ENCODE measurements at places on chromosomes 11 and 22. TPM values are rescaled to one million over a fixed set of nuclear protein-coding genes. Genes with fewer than 3 reads are reported as not detected.

- H3K4me1 ChIP-seq = no peaks in the 10 kb centered on the region
Measured at GRCh38 chr11:118870396-118871343, 13.0 kb upstream of the CXCR5 start.

- H3K4me1 ChIP-seq = no peaks in the 10 kb centered on the region
- H3K36me3 ChIP-seq = no peaks in the 10 kb centered on the region
- no peak for DNase-seq
- H3K27me3 ChIP-seq = no peaks in the 10 kb centered on the region
- no peak overlapping the region for H3K4me3 ChIP-seq
- no peak overlapping the region for H3K27ac ChIP-seq
Measured at GRCh38 chr11:88164320-88164719, 10.9 kb downstream of the RAB38 start.

- peaks cover 2% of the 10 kb centered on the region for H3K27me3 ChIP-seq
- no peak overlapping the region for H3K27ac ChIP-seq
- H3K36me3 ChIP-seq = no peaks in the 10 kb centered on the region
Measured at GRCh38 chr11:120717623-120718022, 206.1 kb downstream of the GRIK4 start.

- H3K4me1 ChIP-seq = no peaks in the 10 kb centered on the region
- H3K36me3 ChIP-seq = peaks cover 29% of the 10 kb centered on the region
- no peak overlapping the region for H3K27ac ChIP-seq
- no peaks in the 10 kb centered on the region for H3K27me3 ChIP-seq
- no peak overlapping the region for H3K4me3 ChIP-seq
- DNase-seq = no peak
Measured at GRCh38 chr22:32490279-32490678, 15.7 kb downstream of the FBXO7 start.

DNA sequence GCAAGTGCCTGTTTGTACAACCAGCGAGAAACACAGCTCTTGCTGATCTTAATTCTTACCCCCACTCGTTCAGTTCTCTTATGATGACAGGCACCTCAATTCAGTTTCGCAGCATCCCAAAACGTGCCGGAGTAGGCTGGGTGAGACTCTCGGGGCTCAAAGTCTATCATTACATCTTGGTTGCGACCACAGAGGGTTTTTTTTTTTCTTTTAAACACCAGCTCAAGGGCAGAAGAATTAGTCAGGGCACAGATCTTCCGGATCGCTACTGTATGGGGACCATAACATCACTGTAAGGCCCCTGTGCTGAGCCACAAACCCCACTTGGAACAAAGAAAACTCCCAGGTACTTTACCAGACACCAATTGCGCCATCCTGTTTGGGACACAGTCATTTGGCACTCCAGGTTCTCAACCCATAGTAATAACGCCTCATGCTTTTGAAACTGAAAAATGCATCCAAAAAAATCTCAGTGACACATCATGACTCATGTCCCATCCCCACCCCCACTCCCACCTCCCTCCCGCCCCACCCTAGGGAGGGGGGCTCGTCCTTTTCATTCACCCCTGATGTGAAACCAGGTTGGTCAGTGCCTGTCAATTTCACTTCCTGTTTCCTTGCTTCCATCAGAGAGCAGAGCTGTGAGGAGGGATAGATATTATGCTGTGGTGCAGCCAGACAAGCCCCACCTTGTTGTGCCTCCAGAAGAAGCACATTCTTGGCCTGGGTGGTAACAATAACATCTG, 41.0 kb upstream of the CD5 start:
- no peaks in the 10 kb centered on the region for H3K27me3 ChIP-seq
- H3K27ac ChIP-seq = no peak overlapping the region
- DNase-seq = no peak
- no peaks in the 10 kb centered on the region for H3K4me1 ChIP-seq
- no peak overlapping the region for H3K4me3 ChIP-seq

- H3K27me3 ChIP-seq = no peaks in the 10 kb centered on the region
- no peak overlapping the region for H3K27ac ChIP-seq
- H3K4me3 ChIP-seq = no peak overlapping the region
- no peaks in the 10 kb centered on the region for H3K36me3 ChIP-seq
- no peak for DNase-seq
Measured at GRCh38 chr22:50102946-50103345, 13.1 kb downstream of the MOV10L1 start.

DNA sequence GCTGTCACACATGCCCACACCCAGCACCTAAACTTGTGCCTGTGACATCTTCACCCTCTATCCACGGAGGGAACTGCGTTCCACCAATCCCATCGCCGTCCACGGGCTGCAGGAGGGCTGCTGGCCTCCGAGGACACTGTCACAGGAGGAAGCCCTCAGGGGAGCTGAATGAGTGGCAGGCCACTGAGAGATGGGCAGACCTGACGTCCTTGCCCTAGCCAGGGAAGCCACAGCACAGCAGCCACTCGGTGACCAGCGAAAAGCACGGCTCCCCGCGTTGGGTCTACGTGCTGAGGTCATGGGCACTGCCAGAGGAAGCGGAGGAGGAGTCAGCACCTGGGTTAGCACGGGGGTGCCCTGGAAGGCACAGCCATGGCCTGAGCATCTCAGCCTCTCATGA, 50.5 kb downstream of the IGSF9B start:
- no peaks in the 10 kb centered on the region for H3K36me3 ChIP-seq
- no peak overlapping the region for H3K4me3 ChIP-seq
- no peaks in the 10 kb centered on the region for H3K4me1 ChIP-seq

- no peak overlapping the region for H3K4me3 ChIP-seq
- H3K4me1 ChIP-seq = peaks cover 7% of the 10 kb centered on the region
- DNase-seq = no peak
- peaks cover 41% of the 10 kb centered on the region for H3K36me3 ChIP-seq
- H3K27me3 ChIP-seq = peaks cover 5% of the 10 kb centered on the region
Measured at GRCh38 chr22:19142394-19142793, 2.1 kb downstream of the ESS2 start.

DNA sequence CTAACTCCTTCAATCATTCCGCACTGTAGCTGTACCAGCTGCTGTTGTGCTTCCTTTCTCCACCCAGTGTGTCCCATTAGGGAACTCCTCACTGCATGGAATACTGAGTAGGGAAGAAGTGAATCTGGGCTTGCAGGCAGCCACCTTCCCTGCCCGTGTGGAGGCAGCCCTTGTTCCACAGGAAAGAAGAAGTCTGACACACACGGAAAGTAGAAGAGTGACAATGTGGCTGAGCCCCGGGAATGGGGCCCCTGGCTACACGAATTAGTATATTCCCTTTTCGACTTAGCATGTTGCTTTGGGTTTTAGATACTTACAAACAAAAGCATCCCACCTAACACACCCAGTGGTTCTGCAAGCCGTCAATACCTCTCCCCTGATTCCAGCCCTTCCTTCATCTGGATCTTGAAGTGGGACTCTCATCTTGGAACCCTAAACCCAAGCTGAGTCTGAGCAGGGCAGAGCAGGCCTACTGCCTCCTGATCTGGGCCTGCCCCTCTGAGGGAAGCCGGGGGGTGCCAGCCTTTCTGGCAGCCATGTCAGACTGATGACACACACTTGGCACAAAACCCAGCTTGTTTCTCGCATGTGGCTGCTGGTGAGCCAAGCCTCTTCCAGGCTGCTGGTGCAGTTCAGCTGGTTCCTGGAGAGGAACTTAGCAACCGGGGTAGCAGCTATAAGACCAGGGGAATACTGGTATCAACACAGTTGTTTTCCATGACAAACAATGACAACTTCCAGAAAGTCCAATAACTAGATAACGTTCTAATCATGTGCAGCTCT, 71.6 kb downstream of the C11orf58 start:
- no peaks in the 10 kb centered on the region for H3K27me3 ChIP-seq
- H3K4me1 ChIP-seq = no peaks in the 10 kb centered on the region

DNA sequence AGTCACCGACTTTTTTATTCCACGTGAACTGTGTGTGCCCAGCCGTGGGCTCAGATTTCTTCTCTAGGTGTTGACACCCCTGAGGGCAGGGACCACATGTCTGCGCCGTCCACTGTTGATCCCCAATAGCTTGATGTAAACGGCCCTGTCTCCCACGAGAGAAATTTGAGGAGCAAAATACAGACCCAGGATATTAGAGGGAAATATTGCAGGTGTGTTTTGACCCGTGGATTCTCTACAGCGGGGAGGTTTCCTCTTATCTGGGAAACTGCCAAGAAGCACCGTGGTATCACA, 437.5 kb downstream of the TBC1D22A start:
- no peak overlapping the region for H3K27ac ChIP-seq
- H3K4me1 ChIP-seq = no peaks in the 10 kb centered on the region
- H3K36me3 ChIP-seq = no peaks in the 10 kb centered on the region
- no peak overlapping the region for H3K4me3 ChIP-seq

GRCh38 chr22:21738081-21738480, 2.5 kb upstream of the YPEL1 start:
- no peaks in the 10 kb centered on the region for H3K36me3 ChIP-seq
- no peak overlapping the region for H3K4me3 ChIP-seq
- H3K4me1 ChIP-seq = peaks cover 7% of the 10 kb centered on the region
- DNase-seq = no peak

- no peak for DNase-seq
- H3K36me3 ChIP-seq = no peaks in the 10 kb centered on the region
- H3K27ac ChIP-seq = no peak within 1 kb of the TSS
- no peaks in the 10 kb centered on the region for H3K27me3 ChIP-seq
- peaks cover 2% of the 10 kb centered on the region for H3K4me1 ChIP-seq
- H3K4me3 ChIP-seq = no peak within 1 kb of the TSS
Measured at GRCh38 chr11:394034-394857, at the start of gene PKP3. Gene PKP3 (plus strand): TSS chr11:394209. CDS start chr11:394293, 84 bp downstream.

- peak overlapping the region; percentile 78 for H3K27ac ChIP-seq
- DNase-seq = no peak
- H3K4me1 ChIP-seq = peaks cover 62% of the 10 kb centered on the region
- H3K27me3 ChIP-seq = no peaks in the 10 kb centered on the region
Measured at GRCh38 chr22:49933236-49934159, 15.1 kb downstream of the CRELD2 start.

DNA sequence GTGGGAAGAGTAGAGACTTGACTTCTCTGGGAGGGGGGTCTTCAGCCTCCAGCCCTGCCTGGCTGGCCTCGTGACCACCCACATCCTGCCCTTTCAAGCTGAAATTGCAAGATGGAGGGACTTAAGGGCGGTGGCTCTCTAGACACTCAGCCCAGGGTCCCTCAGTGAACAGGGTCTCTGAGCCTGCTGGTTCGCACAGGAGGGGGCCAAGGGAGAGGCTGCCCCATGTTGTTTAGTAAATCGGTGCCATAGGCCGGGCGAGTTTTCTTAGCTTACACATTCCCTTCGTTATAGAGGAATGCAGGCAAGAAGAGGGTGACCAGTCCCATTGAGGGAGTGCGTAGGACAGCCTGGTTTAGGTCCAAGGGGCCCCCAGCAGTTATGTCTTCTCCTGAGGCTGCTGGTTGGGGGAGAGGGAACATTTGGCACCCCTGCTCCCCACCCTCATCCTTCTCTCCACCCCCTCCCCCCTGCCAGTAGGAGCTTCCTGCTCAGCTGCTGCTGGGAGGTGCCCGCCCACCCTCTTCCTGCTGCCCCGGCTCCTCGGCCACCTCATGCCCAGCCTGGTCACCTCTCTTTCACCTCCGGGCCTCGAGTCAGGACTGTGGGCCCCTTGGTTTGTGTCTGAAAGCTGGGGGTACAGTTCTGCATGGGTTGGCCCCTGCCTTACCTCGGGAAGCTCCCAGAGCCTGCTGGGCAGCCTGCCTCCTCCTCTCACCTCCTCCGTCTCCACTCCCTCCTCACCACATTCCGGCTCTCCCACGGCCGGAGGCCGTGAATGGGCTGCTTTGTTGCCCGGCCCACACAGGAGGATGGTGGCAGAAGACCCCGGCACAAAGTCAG, 3.9 kb downstream of the FRMD8 start:
- peaks cover 45% of the 10 kb centered on the region for H3K4me1 ChIP-seq
- peaks cover 21% of the 10 kb centered on the region for H3K36me3 ChIP-seq
- peak overlapping the region; percentile 77 for H3K27ac ChIP-seq
- DNase-seq = peak; percentile 56

DNA sequence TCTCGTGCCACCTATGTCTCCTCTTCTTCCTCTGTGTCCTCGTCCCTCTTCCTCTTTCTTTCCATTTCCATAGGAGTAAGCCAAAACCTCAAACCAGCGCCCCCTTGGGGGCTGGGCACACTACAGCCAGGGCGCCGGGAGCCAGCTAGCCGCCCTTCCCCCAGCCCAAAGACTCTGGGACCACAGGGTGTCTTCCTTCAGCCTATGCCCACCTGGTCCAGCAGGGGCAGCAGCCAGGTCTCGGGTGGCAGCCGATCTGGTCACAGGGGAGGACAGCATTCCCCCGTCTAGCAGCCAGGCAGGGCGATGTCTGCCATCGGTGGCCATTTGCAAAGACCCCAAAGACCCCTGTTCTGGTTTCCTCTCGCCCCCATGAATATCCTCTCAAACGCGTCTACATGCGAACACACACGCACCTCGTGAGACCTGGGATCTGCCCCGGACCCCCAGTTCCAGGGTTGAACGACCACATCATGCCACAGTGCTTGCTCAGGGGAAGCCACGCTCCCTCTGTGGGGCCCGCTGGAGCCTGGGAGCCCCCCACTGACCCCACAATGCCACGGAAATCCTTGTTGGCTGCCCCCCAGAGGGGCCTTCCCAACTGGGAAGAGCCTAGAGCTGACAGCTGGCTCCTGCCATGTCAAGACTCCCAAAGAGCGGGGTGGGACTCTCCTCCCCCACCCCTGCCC, 546.0 kb upstream of the CCDC179 start:
- H3K36me3 ChIP-seq = no peaks in the 10 kb centered on the region
- no peaks in the 10 kb centered on the region for H3K27me3 ChIP-seq
- no peak overlapping the region for H3K4me3 ChIP-seq
- no peak for DNase-seq
- H3K4me1 ChIP-seq = no peaks in the 10 kb centered on the region

DNA sequence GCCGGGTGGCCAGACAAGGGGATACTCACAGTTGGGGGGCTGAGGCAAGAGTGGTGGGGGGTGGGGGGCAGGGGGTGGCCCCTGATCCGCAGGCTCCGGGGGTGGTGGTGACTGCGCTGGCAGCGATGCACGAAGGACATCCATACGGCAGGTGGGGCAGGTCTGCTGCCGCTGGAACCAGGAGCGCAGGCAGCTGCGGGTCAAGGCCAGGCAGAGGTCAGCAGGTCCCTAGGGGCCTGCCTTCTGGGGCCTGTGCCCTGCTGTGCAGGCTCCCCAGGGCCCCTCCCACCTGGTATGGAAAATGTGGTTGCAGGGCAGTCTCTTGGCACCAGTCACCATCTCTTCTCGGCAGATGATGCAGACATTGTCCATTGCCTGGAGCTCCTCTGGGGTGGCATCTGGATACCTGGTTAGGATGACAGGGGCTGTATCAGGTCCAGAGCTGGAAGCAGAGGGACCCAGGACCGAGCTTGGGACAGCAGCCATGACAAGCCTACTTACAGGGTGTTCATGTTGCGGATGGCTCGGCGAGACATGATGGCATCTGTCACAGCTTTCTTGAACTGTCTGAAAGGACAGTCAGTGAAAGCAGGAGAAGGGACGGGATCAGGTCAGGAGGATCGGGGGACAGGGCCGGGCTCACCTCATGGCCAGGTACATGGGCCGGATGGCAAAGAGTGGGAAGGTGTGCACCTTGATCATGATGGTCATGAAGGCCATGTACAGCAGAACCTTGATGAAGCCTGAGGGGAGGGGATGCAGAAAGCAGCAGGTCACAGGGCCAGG, 3.5 kb downstream of the SYVN1 start:
- H3K27me3 ChIP-seq = no peaks in the 10 kb centered on the region
- no peak for DNase-seq
- H3K4me3 ChIP-seq = no peak overlapping the region
- H3K36me3 ChIP-seq = peaks cover 51% of the 10 kb centered on the region
- H3K4me1 ChIP-seq = peaks cover 12% of the 10 kb centered on the region
- no peak overlapping the region for H3K27ac ChIP-seq

GRCh38 chr22:27905653-27906052, 13.4 kb downstream of the PITPNB start:
- no peaks in the 10 kb centered on the region for H3K27me3 ChIP-seq
- no peak overlapping the region for H3K4me3 ChIP-seq
- H3K36me3 ChIP-seq = peaks cover 10% of the 10 kb centered on the region

RIC3 gene
- not detected for total RNA-seq

DGCR6L gene
- total RNA-seq = 34.3 TPM

GAL gene
- 6.1 TPM for total RNA-seq

IL17REL gene
- 0.15 TPM for total RNA-seq

GLYAT gene
- not detected for total RNA-seq

NPAS4 gene
- not detected for total RNA-seq

MS4A2 gene
- not detected for total RNA-seq

NLRP14 gene
- 0.35 TPM for total RNA-seq
